IMR-90 (cell line): ENCODE measurements at places on chromosomes 3 and 15. TPM values are rescaled to one million over a fixed set of nuclear protein-coding genes. Genes with fewer than 3 reads are reported as not detected.
A peak's percentile ranks its signal among the peaks of the same experiment; 100 is the strongest.

GRCh38 chr3:132279030-132279429 lies 38.2 kb upstream of the ACP3 start:
- no peak for DNase-seq

- no peak for DNase-seq
These were observed 57.6 kb upstream of the GATA2 start for GRCh38 chr3:128550471-128551126.

The GRIP2 gene
- total RNA-seq, result under 0.01 TPM in 1 of 2 replicates, not detected in the other

DNA sequence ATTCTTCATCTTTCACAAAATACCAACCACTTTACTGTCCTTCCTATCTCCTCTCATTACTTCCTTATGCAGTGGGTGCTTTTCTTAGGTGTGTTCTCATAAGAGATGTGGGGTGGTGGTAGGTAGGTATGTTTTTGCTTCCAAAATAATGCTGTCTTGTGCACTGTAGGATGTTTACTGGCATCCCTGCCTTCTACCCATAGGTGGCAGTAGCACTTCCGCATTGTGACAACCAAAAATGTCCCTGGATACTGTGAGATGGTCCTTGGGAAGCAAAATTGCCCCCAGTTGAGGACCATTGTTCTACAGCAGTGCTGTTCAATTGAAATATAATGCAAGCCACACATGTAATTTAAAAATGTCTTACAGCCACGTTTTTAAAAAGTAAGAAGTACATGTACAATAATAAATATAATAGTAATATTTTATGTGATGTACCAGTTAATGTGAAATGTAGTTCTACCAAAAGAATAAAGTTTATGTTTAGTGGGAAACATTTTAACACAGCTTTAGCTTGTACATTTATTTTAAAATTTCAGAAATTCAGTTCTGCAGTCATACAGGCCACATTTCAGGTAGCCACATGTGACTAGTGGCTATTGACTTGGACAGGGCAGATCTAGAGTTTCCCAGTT lies 75.2 kb downstream of the NEO1 start:
- peak; percentile 30 for DNase-seq

- DNase-seq, result peak; percentile 86
These were observed at the start of gene GAP43 for GRCh38 chr3:115623044-115623868. GAP43 (plus strand) TSS chr3:115623510; CDS start chr3:115623690, 180 bp downstream.

- DNase-seq, result peak; percentile 88
These were observed 119.7 kb upstream of the PHLDB2 start for GRCh38 chr3:111739311-111739911.

DNA sequence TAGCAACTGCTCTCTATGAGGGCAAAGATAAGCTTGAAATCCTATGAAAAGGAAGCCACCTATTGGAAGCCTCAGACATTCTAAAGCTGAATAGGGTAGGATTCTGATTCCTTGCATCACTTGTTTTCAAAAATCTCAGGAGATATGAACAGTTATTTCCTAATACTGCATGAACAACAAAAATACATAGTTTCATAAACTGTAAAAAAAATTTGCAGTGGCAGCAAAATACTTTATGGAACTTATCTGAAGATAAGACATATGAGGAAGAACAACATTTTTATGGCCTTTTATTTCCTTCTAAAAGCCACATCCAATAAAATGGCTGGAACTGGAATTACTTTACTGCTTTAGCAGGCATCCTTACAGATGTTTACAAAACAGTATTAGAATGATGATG lies 29.9 kb downstream of the AP3S2 start:
- DNase-seq, result no peak

The PPP1R14D gene
- not detected in 2 replicates for total RNA-seq

- no peak for DNase-seq
These were observed 655 bp upstream of the FAM3D start for GRCh38 chr3:58667229-58667628.

DNA sequence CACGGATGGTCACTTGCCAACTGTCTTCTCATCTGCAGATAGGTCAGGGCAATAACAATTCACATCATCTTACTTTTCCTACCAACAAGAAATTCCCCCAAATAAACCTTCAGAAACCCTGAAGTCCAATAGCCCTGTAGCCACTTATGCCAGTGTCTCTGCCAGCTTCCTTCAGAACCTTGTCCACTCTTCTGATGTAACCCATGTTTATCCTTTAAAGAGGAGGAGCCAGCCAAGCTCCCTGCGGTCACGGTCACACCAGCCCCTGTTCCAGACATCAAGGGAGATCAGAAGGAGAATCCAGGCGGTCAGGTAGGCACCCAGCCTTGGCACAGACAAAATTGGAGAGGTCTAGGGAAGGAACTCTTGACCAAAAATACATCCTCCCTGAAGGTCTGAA lies 23.7 kb downstream of the SLC24A1 start:
- no peak for DNase-seq

GRCh38 chr15:73989001-73989798 lies 2.9 kb downstream of the STOML1 start:
- peak; percentile 86 for DNase-seq

DNA sequence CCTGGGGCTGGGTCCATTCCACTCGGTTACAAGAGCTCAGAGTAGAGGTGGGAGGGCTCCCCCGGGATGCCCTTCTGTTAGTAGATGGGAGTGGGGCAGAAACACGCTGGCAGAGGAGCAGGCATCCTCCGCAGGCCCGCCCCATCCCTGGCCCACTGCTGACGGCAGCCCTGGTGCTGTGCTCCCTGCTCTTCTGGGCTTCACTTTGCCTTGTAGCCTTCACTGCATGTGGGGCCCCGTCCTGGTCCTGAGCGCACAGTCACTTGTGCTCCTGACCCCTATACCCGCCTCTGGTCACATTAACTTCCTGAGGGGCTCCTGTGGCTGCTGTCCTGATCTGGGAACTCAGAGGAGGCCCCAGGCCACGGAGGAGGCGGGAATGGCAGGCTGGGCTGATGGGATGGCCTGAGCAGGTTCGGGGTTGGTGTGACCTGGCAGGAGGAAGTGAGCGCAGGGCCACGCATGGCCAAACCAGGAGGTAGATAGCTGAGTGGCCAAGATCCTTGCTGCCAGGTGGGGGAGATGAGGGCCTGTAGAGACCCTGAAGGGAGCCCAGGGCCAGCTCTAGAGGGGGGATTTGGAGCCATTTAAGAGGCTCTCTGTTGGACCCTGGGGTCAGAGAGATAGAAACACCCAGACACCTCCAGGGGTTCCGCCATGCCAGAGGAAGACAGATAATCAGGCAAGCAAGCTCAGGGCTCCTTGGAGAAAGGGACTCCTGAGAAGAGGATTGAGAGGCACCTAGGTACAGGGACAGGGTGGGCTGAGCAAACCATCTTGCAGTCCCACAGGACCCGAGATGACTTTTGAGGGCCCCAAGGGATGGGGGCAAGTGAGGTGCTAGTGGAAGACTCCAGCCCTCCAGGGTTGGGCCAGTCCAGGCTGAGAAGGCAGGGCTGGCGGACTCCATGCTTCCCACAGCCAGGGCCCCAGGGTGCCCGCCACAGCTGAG lies 92.2 kb upstream of the PRR23E start:
- DNase-seq, result no peak

The RAMAC gene
- 29.6 and 38.9 TPM in 2 replicates for total RNA-seq

The GOLGA8H gene
- not detected in 2 replicates for total RNA-seq

DNA sequence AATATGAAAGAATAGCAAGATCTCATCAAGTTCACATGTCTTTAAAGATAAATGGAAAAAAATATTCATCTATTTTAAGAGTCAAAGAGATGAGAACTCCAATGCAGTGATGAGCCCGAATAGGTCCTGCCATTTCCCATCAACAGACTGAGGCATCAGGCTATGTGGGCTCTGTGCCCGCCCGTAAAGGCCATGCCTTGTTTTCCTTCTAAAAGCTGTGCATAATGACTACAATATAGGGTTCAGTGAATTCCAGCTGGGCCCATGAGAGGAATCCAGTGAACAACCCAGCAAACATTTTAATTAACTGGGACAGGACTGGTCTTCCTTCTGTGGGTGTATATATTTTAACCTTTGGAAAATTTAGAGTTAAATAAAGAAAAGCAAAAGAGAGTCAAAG lies 44.6 kb downstream of the RASGRP1 start:
- DNase-seq, result no peak

DNA sequence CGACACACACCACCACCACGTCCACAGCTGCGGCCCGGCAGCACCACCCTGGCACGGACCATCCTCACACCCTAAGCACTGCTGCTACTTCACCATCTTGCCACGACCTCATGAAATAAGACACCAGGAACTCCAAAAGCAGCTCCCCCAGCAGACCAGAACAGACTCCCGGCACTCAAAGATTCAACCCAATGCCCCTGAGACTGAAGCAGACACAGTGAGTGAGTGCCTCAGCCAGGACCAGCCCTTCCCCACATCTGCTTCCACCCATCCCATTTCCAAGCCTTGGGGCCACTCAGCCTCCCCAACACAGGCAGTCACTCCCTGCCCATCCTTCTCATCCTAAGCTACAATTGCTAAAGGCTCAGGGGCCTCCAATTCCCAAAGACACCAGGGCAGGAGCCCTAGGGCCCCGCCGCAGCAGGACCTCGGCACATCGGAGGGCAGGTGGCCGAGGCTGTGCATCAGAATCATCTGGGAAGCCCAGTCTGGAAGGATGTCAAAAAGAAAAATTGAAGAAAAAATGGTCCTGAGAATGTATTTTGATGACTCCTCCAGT lies 18.4 kb upstream of the OCA2 start:
- no peak for DNase-seq

The GOLGA8N gene
- total RNA-seq, result 0.72 and 0.83 TPM in 2 replicates

DNA sequence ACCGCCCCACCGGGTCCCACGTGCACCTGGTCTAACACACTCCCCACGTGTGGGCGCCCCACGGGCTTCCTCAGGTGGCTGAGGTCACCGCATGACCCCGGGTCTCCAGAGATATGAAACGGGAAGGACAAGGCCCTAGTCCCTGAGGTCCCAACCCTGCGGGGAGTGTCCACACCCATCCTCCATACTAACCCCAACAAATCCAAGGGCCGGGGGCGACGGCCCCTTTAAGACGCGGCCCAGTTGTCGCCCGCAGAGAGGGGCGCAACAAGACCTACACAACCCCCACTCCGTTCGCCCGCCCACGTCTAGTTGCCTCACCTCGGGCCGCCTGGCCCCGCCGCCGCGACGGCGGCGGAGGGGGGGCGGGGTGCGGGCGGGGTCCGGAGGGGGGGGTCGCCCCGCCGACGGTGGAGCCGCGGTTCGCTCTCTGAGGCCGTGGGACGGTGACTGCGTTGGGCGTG lies 396 bp downstream of the INO80 start:
- peak; percentile 48 for DNase-seq

- peak; percentile 64 for DNase-seq
These were observed 35.6 kb upstream of the SEC13 start for GRCh38 chr3:10356461-10356981.

DNA sequence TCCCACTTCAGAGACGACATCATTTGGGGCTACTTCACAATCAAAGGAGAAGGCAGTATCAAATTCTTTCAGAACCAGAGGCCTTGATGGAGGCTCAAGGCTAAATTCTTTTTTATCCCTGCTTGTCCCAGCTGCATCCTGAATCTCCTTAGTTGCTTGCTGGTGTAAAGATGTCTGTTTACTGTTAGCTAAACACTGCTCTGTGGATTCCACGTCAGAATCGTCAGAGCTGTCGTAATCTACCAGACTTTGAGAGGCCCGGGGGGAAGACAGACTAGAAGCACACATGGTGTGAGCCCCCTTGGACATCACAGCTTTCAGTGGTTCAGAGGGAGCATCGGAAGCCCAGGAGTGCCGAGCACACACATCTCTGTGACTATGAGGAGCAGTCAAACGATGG lies 32.6 kb downstream of the LINS1 start:
- peak; percentile 54 for DNase-seq

DNA sequence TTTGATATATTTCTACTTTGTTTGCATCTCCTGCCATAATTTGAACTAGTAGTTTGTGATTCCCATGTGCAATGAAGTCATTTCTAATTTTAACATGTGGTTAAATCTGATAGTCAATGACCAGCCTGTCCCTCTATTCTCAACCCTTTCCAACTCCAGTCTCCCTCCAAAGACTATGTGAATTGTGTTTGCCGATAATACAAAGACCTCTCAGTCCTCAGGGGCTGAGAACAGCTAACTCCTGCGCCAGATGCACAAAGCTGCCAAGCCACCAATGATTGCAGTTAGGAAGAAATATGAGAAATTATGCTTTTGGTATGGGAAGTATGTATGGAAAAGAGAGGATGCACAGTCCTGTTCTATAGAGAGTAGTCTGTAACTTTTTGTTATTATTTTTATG lies 54.0 kb downstream of the KCNH8 start:
- no peak for DNase-seq

DNA sequence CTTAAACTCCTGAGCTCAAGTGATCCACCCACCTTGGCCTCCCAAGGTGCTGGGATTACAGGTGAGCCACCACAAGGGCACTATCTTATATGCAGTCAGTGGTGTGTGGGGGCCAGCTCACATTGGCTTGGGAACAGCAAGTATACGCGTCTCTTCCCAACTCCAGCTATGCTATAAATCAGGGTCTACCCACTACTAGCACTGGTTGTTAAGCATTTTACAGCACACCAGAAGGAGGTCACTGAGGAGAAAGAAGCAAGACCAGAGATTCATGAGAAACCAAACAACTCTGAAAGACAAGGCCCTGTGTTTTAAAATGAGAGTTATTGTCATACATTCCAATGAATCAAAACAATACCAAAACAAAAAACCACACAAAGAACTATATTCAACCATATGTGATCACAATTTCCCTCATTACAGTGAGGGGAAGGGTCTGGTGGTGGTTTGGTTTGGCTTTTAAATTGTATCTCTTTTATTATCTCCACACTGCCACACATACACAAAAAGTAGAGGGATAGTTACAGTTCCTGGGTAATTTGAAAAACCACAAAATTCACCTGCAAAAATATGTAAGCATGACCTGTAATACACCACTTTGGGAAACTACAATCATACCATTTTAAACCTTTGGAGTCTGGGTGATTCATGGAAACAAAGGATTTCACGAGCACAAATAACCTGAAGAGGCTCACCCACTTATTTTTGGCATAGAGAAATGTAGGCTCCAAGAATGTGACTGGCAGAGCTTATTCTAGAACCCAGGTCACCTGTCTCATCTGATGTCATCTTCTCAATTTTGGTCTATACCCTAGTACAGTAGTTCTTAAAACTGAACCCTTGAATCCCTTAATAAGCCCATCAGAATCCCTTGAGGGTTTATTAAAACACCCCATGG lies 5.2 kb downstream of the MAGI1 start:
- DNase-seq, result no peak
